Naive thymus-derived CD4-positive, alpha-beta T cell (primary cell): ENCODE measurements at places on chromosomes 13 and 19. TPM values are rescaled to one million over a fixed set of nuclear protein-coding genes. Genes with fewer than 3 reads are reported as not detected.

Gene SELENOV
- total RNA-seq, result not detected

Gene ZNF555
- total RNA-seq, result 2.1 TPM

Gene FUT2
- not detected for total RNA-seq

Gene PTH2
- not detected in 2 replicates for total RNA-seq

Gene SHISA7
- not detected for total RNA-seq

Gene ZIC2
- not detected for total RNA-seq

Gene IL4I1
- 5.8 and 6.8 TPM in 2 replicates for total RNA-seq

Gene SIGLECL1
- total RNA-seq, result not detected

Gene ACER1
- 2.9 TPM for total RNA-seq

Gene GSX1
- not detected in 2 replicates for total RNA-seq

Gene IZUMO1
- not detected in 2 replicates for total RNA-seq

Gene WDR88
- 0.51 TPM in 1 of 2 replicates, not detected in the other for total RNA-seq

Gene ZBTB32
- 40.0 and 41.6 TPM in 2 replicates for total RNA-seq

Gene N4BP2L1
- total RNA-seq, result 45.2 TPM

Gene TEAD2
- total RNA-seq, result not detected in 2 replicates

Gene ZNF841
- 27.3 TPM for total RNA-seq

Gene CEACAM16
- total RNA-seq, result not detected in 2 replicates

Gene LYPD4
- not detected for total RNA-seq

Gene DAND5
- 0.15 TPM in 1 of 2 replicates, not detected in the other for total RNA-seq

Gene CYP4F2
- not detected for total RNA-seq

Gene ELAVL3
- not detected for total RNA-seq

Gene CADM4
- total RNA-seq, result 0.49 TPM

Gene CYP4F22
- total RNA-seq, result not detected

Gene JUND
- total RNA-seq, result 263 and 279 TPM in 2 replicates

Gene LEUTX
- not detected for total RNA-seq

Gene ZNF835
- 1.0 TPM for total RNA-seq

Gene RXFP2
- total RNA-seq, result not detected in 2 replicates

Gene TMEM150B
- total RNA-seq, result not detected

Gene C5AR1
- total RNA-seq, result 23.0 TPM

Gene ZNF560
- not detected for total RNA-seq

Gene ZNF208
- 8.6 TPM for total RNA-seq

Gene UBE2L5
- not detected for total RNA-seq

Gene TICAM1
- 12.5 TPM for total RNA-seq

Gene EPS8L1
- total RNA-seq, result 2.0 TPM

Gene DIRAS1
- total RNA-seq, result not detected

Gene ZNF221
- 0.69 TPM for total RNA-seq

Gene TMPRSS9
- total RNA-seq, result not detected

Gene LMTK3
- total RNA-seq, result 14.0 TPM

Gene ACTN4
- 52.1 TPM for total RNA-seq

Gene KLF2
- 445 TPM for total RNA-seq

Gene ATP4B
- total RNA-seq, result not detected in 2 replicates

Gene CNN1
- total RNA-seq, result not detected

Gene OR7C1
- total RNA-seq, result not detected

Gene ZNF667
- total RNA-seq, result 2.7 TPM

Gene R3HDM4
- 219 TPM for total RNA-seq

Gene POLD1
- total RNA-seq, result 34.2 TPM

Gene SIAH3
- 0.61 TPM for total RNA-seq
